ENCODE measurements at places on chromosomes 3 and 15.
A peak's percentile ranks its signal among the peaks of the same experiment; 100 is the strongest.

DNA sequence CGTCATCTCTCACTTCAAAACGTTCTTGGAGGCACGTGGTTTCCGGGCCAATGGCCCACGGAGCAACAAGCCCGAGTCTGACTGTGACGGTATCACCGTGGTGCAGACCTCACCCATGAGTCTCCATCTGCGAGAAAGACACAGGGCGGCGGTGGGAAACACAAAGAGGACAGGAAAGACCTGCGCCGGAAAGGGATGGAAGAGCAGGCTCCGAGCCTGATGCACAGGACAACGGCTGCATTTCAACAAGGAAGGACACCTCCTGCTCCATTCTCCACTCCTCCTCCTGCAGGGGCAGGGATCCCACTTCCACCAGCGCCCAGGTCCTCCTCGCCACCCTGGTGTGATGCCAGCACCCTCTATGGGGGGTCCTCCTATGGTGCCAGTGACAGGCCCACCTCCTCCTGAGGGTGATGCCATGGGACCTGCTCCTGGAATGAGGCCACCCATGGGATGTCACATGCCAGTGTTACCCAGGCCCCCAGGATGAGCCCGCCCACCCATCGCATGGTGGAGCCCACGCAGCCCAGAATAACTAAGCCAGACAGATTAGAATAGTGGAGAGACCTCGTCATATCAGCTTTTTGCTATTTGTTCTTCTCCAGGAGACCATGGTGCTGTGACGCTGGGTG lies 73.0 kb upstream of the PCSK6 start:
- ATAC-seq = no peak

- ATAC-seq = no peak
Observed at GRCh38 chr15:89429986-89430385, 66.4 kb downstream of the RHCG start.

- ATAC-seq = peak; percentile 62
Observed at GRCh38 chr3:127710155-127710941, 37.6 kb downstream of the ABTB1 start.

- ATAC-seq = no peak
Observed at GRCh38 chr3:114451561-114452018, 157.8 kb downstream of the TIGIT start.

- ATAC-seq = peak; percentile 75
Observed at GRCh38 chr3:73141525-73141924, 80.1 kb downstream of the EBLN2 start.

Data from gastroesophageal sphincter (tissue), 4 donors.